ENCODE measurements at places on chromosomes 6 and 20.

- no peak for DNase-seq
These were observed 130.0 kb downstream of the SCP2D1 start for GRCh38 chr20:18943542-18943941.

GRCh38 chr6:112470376-112470775 is 123.2 kb downstream of the RFPL4B start:
- no peak for DNase-seq

GRCh38 chr20:38680500-38681306 is 43.6 kb upstream of the SLC32A1 start:
- DNase-seq = no peak

DNA sequence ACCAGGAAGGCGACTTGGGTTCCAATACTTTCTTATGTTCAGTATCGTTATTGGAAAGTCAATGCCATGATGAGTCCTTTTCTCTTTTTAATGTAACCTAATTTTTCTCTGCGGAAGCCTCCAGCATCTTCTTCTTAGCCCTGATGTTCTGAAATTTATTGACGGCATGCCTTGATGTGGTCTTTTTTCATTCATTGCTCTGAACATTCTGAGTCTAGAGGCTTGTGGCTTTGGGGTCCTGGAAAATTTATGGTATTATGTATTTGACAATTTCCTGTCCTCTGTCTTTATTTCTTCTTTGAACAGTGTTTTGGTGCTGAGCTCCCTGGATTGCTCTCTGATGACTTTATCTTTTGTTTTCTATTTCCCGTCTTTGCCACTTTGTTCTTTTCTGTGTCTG is 28.7 kb upstream of the MAS1 start:
- DNase-seq = no peak

GRCh38 chr20:43178080-43178479 is 11.6 kb downstream of the PTPRT start:
- DNase-seq = no peak

DNA sequence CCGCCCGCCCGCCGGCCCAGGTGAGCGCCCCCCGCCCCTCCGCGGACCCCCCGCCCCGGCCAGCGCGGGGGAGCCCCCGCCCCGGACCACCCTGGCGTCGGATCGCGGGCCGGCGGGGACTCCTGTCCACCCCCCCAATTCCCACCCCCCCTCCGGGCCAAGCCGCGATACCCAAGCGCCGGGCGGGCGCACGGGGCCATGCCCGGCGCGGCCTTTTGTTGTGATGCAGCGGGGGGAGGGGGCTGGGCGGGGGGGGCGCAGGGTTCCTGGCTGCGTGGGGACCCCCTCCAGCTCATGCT is 245 bp downstream of the SRC start:
- DNase-seq = no peak

GRCh38 chr20:23537030-23537429 is 31.3 kb downstream of the CST9L start:
- DNase-seq = no peak

DNA sequence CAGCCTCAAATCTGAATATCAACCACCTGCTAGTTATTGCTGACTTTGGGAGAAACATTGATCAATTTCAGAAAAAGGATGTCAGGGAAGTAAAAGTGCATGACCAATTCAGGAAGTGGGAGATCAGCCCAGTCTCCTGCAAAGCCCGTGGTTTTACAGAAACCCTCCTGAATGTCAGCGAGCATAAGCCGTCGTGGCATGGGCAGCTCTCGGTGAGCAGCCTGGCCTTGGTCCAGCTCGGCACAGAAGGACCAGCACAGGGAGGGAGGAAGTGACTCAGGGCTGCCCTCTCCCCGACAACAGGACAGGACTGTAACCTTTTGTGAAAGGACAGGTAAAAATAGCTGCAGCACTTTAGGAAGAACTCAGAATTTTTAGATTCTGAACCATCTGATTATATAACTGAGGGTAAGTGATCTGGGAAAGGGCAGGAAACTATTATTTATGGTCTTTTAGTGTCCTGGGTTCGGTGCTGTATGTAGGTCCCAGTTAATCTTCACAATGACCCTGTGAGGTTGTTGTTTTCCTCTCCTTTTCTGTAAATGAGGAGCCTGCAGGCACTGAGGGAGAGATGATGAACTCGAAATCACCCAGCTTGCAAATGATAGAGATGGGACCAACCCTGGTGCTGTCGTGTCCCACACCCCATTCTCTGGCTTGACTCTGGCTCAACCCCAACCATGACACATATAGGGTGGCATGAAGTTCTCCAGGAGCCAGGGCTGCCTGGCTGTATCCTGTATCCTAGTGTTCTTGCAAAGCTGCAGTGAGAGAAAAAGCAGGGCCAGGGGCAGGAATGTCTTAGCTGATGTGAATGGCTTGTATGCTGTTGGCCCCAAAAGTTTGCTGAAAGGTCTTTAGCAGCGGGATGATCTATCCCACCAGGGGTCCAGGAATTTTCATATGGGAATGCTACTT is 37.6 kb downstream of the NRN1 start:
- DNase-seq = no peak

DNA sequence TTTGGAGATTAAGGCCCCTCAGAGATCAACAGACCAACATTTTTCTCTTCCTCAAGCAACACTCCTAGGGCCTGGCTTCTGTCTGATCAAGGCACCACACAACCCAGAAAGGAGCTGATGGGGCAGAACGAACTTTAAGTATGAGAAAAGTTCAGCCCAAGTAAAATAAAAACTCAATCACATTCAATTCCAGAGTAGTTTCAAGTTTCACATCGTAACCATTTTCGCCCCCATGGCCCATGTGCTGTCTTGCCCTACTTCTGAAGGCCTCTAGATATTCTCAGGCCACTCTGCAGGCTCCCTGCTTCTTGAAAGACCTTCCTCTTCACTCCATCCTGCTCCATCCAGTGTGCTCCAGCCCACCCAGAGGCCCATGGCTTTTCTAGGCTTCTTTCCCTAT is 4.2 kb downstream of the IL17A start:
- no peak for DNase-seq

Data from effector CD4-positive, alpha-beta T cell (primary cell).